T-helper 1 cell (primary cell): ENCODE measurements at places on chromosomes 3 and 15.
A peak's percentile ranks its signal among the peaks of the same experiment; 100 is the strongest.

- DNase-seq = no peak
Observed at GRCh38 chr3:98705694-98706093, 57.4 kb upstream of the ST3GAL6 start.

DNA sequence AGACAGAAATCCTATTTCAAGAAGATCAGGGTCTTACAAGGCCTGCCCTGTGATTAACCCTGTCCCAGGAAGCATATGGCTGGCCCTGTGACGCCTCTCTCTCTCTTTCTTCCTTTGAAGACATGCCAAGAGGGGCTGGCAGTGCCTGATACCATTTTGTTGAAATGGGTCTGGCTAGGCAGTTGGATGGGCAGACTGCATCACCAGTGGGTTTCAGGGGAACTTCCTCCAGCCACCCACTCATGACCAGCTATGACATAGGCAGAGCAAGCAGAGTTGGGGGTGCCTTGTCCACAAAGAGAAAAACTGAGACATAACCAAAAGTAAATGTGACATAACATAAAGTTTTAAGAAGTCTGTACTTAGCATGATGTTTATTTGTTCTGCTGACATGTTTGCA is 31.4 kb upstream of the MANF start:
- DNase-seq = no peak

DNA sequence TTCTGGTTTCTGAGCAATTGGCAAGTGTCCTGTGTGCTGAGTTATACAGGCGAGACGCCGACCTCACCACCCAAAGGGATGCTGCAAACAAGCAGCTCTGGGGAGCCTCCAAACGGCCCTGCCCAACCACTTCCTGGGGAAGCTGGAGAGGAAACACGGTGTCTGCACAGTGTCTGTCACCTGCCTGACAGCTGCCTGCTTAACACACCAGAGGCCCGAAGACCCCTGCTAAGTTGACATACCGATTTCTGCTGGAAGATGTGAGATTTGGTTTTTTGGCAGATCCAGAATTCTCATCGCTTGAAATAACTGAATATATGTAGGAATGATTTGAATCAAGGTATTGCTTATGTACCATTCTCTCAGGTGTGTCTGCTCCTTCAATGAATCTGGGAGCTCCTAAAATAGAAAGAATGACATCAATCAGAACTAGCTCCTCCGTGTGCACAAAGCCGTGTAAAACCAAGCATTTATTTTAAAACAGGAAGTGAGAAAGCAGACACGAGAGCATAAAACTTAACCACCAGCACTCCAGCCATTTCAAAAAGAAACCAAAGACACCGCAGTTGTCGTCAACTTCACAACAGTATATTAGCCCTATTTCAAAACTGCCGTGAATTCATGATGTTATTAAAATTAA is 27.2 kb downstream of the LRRC2 start:
- DNase-seq = peak; percentile 83

DNA sequence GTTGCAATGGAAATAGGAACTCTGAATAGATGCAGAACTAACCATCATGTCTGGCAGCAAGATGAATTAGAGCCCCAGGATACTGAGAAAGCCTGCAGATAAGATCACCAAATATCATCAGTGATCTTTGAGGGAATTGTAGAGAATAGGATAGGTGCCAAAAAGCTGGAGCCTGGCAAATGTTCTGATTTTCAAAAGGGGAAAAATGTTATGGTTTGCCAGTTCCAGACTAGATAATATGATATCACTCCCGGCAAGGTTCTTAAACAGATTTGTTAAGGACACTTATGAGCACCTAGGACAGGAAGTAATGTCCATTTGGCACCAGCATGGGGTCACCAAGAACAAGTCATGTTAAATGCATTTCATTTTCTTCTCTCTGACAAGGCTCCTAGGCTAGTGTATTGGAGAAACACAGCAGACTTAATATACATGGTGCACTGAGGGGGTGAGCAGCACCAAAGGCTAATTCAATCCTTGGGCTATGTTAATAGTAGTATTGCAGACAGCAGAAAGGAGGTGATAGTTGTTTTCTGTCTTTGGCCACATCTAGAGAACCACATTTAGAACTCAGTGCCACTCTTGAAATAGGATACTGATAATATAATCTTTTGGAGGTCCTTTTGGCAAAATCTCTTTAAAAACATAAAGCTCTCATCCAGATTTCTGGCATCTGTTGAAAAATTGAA is 4.8 kb downstream of the SRGAP3 start:
- no peak for DNase-seq

- DNase-seq = no peak
Observed at GRCh38 chr3:59749291-59749690, 699.5 kb upstream of the CFAP20DC start.

DNA sequence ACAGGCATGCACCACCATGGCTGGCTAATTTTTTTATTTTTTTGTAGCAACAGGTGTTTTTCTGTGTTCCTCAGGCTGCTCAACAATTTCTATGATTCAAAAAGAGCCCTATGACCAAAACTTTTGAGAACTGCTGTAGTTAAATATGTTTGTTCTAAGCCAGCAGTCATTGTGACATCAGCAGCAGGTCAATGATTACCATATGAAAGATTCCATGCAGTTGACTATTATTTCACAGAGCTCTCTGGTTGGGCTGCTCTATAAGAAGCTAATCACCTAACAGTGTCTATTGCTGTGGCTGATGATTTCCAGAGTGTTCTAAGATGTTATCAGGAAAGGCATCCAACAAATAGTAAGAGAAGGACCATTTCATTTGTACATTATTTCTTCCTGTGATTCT is at the start of gene CCDC54:
Gene CCDC54 (plus strand): TSS at position 289 of the 400 bp plus-strand sequence. CDS start 149 bp downstream, outside the sequence.
- DNase-seq = no peak

DNA sequence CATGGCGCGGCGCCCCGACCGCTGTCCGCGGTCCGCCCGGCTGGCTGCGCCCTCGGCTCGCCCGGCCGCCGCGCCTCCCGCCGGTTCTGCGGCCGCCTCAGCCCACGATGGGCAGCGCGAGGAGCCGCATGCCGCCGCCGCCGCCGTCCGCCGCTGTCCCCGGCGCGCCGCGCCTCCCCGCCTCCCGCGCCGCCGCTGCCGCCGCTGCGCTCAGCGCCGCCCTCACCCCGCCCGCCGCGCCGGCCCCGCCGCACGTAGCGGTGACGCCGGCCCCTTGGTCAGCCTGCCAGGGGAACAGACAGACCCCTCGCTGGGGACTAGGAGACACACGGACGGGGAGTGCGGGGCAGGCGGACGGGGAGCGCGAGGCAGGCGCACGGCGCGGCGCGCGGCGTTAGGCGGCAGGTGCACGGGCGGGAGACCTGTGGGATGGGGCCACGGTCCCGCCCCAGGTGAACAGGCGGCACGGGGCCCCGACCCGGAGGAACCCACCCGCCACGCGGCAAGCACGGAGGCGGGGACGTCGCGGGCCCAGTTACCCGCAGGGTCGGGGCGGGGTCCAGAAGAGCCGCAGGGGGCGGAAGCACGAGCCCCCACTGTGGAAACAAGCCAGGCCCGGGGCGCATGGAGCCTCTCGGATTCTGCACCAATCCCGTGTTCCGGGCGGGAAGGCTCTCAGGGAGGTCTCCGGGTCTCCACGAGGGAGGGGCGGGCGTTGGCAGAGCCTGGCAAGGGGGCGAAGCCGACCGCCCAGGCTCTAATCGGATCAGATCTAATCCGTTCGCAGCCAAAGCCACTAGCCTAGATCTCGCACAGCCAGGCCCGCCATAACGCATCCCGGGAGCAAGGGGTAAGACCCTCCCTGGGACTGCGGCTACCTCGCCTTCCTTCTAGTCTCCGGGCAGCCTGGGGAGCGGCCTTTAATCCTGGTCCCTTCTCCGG is at the start of gene CSPG5:
Gene CSPG5 (minus strand): TSS at position 175 of the 942 bp plus-strand sequence. CDS start 172 bp downstream, at position 3.
- peak; percentile 36 for DNase-seq

GRCh38 chr3:124886168-124887056 is 753 bp downstream of the ITGB5 start:
- peak; percentile 13 for DNase-seq

DNA sequence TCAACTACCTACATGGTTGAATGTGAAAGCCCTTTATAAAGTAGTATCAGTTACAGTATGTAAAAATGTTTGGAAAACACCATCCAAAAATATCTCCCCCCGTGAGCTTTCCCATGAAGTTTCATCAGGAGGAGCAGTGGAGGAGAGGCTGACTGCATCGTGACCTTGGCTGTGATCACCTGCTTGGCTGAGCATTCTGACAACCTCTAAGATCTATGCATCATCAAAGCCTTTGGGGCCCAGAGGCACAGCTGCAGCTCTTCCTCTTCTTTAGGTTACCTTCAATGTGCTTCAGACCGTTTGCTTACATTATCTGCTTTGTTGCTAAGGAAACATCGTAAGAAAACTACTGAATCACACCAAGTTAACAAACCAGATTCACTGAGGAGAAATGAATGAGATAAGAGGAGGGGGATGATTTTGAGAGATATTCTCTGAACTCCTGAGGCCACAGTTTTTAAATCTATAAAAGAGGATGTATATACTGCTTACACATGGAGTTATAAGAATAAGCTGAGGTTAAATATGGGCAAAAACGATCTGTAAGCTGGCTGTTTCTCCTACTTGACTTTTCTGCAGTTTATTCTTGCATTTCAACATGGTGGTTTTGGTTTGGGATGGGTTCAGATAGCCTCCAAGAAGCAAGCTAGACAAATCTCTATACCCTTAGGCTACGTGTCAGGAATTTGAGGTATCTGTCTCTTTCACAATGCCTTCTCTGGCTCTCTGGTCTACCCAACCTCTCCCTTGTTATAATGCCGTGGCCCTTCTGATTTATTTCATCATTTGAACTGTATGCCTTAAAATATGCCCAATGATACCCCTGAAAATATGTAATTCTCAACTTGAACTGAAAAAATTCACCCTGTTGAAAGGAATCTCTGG is 4.0 kb downstream of the GCSAM start:
- DNase-seq = peak; percentile 43

- no peak for DNase-seq
Observed at GRCh38 chr3:52077925-52078324, 21.6 kb upstream of the DUSP7 start.

DNA sequence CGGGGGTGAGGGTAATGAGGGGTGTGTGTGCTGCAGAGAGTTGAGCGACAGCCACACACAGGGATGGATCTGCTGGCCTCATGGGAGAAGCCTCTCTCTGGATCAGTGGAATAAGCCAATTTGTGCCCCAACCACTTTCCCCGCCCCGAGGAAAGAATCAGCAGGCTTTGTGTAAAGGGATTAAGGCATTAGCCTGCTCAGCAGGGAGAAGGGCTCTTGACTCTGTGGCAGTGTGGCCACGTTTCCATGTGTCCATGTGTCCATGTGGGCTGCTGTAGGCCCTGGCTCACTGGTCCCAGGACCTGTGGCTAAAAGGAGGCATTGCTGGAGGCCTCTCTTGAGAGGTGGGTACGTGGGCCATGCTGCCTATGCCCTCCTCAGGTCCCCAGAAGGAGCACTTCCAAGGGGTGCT is 104.7 kb downstream of the HMG20A start:
- DNase-seq = no peak

- no peak for DNase-seq
Observed at GRCh38 chr15:44264148-44264547, 24.4 kb upstream of the GOLM2 start.

GRCh38 chr15:77060546-77060945 is 10.4 kb downstream of the TSPAN3 start:
- no peak for DNase-seq

GRCh38 chr3:45179163-45179562 is 33.0 kb upstream of the CDCP1 start:
- DNase-seq = no peak

DNA sequence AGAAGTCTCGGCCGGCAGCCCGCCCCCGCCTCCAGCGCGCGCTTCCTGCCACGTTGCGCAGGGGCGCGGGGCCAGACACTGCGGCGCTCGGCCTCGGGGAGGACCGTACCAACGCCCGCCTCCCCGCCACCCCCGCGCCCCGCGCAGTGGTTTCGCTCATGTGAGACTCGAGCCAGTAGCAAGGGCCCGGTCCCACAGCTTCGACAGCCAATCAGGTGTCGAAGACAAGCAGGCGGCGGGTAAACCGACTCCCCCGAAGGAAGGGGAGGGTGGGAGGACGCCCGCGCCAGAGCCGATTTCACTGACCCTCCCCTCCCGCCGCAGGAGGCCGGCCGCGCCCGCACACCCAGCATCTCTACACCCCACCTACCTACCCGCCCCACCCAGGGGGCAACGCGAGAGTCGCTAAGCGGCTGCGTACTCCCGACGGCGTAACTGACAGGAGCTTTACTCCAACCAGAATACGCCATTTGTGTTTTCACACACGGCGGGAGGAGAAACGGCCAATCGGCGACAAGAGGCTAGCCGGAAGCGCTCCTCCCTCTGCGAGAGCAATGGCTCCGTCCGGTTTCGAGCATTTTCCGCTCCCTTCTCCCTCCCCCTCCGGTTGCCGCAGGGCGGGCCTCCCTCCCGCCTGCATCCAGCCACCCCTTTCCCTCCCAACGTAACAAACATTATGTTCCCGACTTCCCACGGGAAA is 633 bp upstream of the SETD5 start:
- peak; percentile 99 for DNase-seq

DNA sequence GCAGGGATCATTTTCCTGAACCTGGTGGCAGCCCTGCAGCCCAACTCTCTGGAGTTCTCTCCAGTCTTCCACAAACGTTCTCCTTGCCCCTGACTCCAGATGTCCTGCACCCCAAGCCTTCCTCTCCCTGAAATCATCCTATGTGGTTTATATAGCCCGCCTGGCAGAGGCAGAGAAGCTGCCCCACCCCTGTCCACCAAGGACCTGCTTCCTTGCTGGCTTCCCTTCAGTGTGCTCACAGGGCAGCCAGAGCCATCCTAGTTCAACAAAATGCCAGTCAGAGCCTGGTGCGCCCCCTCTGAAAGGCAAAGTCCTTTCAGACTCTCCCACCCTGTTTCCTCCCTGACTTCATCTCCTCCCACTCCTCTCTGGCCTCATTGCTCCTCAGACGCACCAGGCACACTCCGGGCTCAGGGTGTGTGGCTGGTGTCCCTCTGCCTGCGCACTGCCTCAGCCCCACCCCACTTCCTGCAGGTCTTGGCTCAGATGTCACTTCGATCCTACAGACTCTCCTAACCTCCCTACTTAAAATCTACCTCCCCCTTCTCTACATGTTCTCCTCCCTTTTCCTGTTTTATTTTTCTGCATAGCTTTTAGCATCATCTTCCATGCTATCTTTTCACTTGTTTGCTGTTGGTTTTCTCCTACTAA is 5.9 kb downstream of the KBTBD13 start:
- DNase-seq = no peak

- DNase-seq = no peak
Observed at GRCh38 chr3:46942481-46943236, 33.9 kb downstream of the CCDC12 start.

DNA sequence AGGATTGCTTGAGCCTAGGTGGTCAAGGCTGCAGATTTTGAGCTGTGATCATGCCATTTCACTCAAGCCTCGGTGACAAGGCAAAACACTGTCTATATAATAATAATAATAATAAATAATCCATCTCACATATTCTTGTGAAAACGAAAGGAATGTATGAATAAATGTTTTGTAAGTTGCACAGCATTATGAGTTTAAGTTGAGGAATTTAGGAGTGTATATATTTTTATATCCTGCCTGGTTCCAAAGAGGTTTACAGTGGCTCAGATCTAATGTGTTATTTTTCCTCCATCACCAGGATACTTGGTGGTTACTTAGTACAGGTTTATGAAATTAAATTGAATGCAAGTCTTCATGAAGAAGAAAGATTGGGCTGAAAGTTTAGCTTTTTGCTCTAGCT is 77.2 kb downstream of the ATG7 start:
- no peak for DNase-seq
